Progenitor cell of endocrine pancreas (in vitro differentiated cells): ENCODE measurements at places on chromosomes 12 and 14. TPM values are rescaled to one million over a fixed set of nuclear protein-coding genes. Genes with fewer than 3 reads are reported as not detected.
A peak's percentile ranks its signal among the peaks of the same experiment; 100 is the strongest.

GRCh38 chr14:59271734-59272133 lies 83.3 kb downstream of the DAAM1 start:
- H3K27me3 ChIP-seq: no peaks in the 10 kb centered on the region
- H3K27ac ChIP-seq: no peak overlapping the region
- no peak for DNase-seq
- H3K4me3 ChIP-seq: no peak overlapping the region
- peaks cover 16% of the 10 kb centered on the region for H3K36me3 ChIP-seq
- H3K4me1 ChIP-seq: no peaks in the 10 kb centered on the region

DNA sequence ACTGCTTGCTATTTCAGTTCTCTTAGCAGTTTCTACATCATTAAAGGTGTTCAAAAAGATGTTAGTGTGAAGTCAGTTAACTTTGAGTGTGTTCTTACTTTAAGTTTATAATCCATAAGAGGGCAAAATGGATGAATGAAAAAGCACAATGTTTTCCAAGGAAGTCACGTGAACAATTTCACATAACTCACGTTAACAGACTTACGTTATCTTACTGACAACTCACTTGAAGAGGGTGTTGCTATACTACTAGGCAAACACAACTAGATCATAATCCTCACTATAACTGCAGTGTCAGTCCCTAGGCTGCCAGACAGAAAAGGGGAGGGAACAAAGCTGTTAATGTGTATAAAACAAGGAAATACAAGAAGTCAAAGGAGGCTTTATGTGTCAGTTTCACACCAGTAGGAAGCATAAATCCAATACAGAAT lies 6.4 kb downstream of the SLC2A13 start:
- no peak for DNase-seq
- no peak overlapping the region for H3K4me3 ChIP-seq
- no peaks in the 10 kb centered on the region for H3K36me3 ChIP-seq
- peak overlapping the region; percentile 8 for H3K27ac ChIP-seq
- H3K4me1 ChIP-seq: peaks cover 26% of the 10 kb centered on the region

DNA sequence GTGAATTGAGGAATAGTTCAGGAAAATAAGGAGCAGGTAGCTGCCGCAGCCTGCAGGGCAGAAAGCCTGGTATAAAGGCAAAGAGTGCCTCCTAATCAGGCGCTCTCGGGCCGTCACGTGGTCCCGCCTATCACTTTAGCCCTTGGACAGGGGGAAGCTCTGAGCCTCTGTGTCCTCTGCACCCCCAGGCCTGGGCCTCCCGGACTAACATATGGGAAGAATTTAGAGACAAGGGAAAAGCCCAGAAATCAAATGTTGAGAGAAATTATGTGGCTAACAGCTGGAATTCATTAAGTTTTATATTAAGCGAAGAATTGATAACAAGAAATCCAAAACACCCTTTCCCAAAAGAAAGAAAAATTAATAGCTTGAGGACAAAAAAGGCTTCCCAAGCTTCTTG lies 417.7 kb downstream of the ATP23 start:
- no peaks in the 10 kb centered on the region for H3K27me3 ChIP-seq
- H3K27ac ChIP-seq: no peak overlapping the region
- H3K4me1 ChIP-seq: peaks cover 13% of the 10 kb centered on the region
- H3K36me3 ChIP-seq: peaks cover 4% of the 10 kb centered on the region
- H3K4me3 ChIP-seq: no peak overlapping the region

DNA sequence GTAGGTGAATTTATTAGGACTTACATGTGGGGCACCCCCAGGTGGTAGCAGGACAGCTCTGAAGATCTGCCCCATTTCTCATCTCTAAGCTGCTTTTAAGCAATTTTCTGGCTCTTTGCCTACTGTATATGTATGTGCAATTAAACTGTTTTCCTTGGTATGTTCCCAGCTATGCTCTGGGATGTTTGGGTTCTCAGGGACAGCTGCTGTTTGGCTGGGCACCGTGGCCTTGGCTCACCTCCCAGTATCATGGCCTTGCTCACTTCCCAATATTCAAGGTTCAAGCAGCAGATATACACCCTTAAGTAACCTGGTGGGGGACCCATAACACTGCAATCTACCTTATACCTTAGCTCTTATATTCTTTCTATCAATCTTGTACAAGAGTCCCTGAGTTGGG lies 53.7 kb upstream of the KITLG start:
- no peaks in the 10 kb centered on the region for H3K36me3 ChIP-seq
- no peak for DNase-seq
- H3K4me1 ChIP-seq: peaks cover 3% of the 10 kb centered on the region
- peaks cover 39% of the 10 kb centered on the region for H3K27me3 ChIP-seq

- H3K36me3 ChIP-seq: no peaks in the 10 kb centered on the region
- peaks cover 6% of the 10 kb centered on the region for H3K27me3 ChIP-seq
- no peak for DNase-seq
Observed at GRCh38 chr14:65299826-65300225, 112.7 kb upstream of the FUT8 start.

GRCh38 chr14:66601932-66602578 lies 94.1 kb downstream of the GPHN start:
- no peak for DNase-seq
- no peak overlapping the region for H3K4me3 ChIP-seq
- H3K27ac ChIP-seq: no peak overlapping the region

DNA sequence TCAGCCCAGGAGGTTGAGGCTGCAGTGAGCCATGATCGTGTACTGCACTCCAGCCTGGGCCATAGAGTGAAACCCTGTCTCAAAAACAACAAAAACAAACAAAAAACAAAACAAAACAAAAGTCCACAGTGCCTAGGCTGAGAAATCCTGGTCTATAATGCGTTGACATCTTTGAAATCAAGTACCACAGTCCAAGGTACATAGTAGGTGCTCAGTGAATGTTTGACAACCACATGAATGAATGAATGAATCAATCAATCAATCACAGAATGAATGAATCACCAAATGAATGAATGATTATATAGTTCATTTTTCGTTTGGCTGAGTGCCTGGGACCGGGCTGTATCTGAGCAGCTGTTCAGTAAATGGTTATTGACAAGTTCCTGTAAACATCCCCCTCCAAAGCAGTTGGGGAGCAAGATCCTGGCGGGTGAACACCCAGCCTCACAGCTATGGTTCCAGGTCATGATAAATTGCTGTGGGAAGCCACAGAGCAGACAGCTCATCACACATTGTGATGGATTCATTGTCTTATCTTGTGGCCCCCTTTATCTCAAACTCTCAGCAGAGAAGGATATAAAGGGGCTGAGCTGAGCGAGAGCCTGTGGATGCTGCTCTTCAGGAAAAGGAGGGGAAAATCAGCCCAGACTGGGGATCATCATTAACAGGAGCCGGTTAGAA lies 30.4 kb upstream of the IFT81 start:
- no peaks in the 10 kb centered on the region for H3K36me3 ChIP-seq
- H3K27ac ChIP-seq: no peak overlapping the region
- peaks cover 3% of the 10 kb centered on the region for H3K27me3 ChIP-seq

Gene RBP5
- total RNA-seq: 5.8 and 7.6 TPM in 2 replicates

DNA sequence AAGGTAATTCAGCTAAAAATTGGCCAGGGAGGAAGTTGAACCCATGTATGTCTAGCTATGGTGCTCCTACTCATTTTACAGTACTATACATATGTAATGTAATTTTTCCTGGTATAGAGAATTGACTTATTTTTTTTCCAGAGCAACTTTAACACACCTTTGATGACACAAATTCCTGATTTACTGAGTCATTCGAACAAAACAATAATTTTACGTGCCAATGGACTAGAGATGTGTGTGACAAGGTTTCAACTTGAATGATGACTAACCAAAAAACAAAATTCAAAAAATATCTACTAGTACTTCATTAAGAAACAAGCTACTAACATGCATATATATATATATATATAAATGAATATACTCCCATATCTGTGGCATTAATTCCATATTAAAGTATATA lies 180.5 kb downstream of the KITLG start:
- DNase-seq: no peak
- no peaks in the 10 kb centered on the region for H3K4me1 ChIP-seq
- no peak overlapping the region for H3K27ac ChIP-seq
- no peaks in the 10 kb centered on the region for H3K36me3 ChIP-seq
- no peak overlapping the region for H3K4me3 ChIP-seq
- no peaks in the 10 kb centered on the region for H3K27me3 ChIP-seq

GRCh38 chr14:74583689-74584434 lies 28.2 kb downstream of the LTBP2 start:
- H3K27ac ChIP-seq: no peak overlapping the region
- no peaks in the 10 kb centered on the region for H3K36me3 ChIP-seq
- no peaks in the 10 kb centered on the region for H3K4me1 ChIP-seq
- H3K27me3 ChIP-seq: peaks cover 4% of the 10 kb centered on the region

Gene CLEC9A
- total RNA-seq: not detected in 2 replicates

DNA sequence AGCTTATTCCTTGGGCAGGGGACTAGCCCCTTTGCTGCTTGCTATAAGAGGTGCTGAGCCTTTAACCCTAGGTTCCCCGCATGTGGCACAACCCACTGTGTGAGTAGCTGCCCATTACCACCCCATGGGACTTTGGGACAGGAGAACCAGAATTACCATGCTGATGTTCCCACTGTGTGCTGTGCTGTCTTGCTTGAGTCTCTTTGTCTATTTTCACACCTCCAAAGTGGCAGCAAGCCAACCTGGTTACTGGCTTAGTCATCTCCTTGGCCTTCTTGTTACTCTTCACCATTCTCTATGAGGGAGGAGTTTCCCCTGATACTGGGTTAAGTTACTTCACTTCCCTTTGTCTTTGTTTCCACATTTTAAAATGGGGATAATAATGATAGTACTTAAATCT lies 73.4 kb upstream of the ETV6 start:
- no peak overlapping the region for H3K4me3 ChIP-seq
- H3K36me3 ChIP-seq: peaks cover 4% of the 10 kb centered on the region

Gene TSPAN8
- total RNA-seq: 0.33 and 1.0 TPM in 2 replicates

Gene MLEC
- total RNA-seq: 174 and 187 TPM in 2 replicates

DNA sequence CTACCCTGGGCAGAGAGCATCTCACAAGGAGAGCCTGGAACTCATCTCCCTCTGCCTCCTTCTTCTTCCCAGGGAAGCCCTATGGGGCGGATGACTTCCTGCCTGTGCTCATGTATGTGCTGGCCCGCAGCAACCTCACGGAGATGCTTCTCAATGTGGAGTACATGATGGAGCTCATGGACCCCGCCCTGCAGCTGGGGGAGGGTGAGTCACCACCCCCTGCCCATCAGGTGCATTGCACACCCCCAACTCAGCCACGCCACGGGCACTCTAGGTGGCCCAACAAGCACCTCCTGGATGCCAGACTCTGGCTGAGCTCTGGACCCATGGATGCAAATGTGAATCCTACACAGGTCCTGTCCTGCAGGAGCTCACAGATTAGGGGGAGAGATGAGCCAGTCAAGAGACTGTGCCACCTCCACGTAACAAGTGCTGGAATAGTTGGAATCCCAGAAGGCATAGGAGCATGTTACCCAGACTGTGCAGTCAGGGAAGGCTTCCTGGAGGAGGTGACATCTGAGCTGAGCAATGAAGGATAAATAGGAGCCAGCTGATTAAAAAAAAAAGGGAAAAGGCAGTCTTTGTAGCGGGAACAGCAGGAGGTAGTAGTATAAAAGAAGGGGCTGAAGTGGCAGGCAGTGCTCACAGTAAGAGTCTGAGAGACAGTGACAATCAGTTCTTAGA lies 71.9 kb downstream of the LGMN start:
- no peak overlapping the region for H3K27ac ChIP-seq
- H3K4me1 ChIP-seq: no peaks in the 10 kb centered on the region
- H3K36me3 ChIP-seq: peaks cover 5% of the 10 kb centered on the region
- DNase-seq: no peak
- no peak overlapping the region for H3K4me3 ChIP-seq

DNA sequence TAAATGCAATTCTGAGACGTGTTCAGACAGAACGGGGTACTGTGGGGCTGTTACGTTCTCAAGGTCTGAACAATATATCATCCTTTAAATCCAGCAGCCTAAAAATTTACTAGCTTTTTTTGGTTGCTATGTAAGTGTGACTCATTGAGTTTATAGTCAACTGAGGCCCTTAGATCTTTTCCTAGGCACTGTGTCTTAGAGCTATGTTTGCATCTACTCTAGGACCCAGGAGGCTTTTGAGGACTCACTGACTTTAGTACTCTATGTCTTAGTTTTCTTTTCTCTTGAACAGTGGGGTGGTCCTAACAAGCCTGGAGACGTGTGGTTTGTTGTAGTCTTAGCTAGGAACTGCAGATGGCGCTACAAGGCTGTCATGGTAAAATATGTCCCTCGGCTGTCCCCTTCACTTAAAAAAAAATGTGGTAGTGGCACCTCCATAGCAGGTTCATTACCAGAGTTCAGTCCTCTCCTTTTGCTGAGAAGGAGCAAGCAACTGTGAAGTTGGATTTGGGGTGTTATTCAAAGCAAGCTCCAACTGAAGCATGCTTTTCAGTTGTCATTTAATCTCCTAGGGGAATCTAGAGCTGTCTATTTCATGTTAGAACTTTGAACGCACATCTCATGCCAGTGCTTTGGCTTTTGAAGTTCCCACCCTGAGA lies 8.7 kb upstream of the SPATS2 start:
- peaks cover 10% of the 10 kb centered on the region for H3K4me1 ChIP-seq
- H3K36me3 ChIP-seq: no peaks in the 10 kb centered on the region
- peak overlapping the region; percentile 64 for H3K27ac ChIP-seq
- DNase-seq: no peak

DNA sequence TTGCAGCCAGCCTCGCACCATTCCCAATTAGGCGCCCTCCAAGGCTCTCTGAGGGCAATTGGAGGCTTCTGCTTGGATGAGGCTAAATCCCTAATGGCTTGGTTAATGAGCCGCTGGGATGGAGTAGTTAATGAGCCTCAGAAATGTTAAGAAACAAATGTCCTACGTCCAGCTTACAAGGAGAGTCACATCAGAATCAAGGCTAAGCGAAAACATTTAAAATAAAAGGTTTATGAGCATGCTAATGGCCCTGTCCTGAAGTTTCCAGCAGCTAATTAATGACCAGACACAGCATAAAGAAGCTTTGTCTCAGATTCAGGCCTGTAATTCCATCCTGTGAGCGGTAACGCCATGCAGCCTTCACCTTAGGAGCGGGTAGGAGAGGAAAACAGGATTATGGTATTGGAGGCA lies 200.7 kb upstream of the BCL2L14 start:
- H3K4me1 ChIP-seq: peaks cover 3% of the 10 kb centered on the region
- no peak for DNase-seq
- H3K27me3 ChIP-seq: no peaks in the 10 kb centered on the region
- H3K27ac ChIP-seq: no peak overlapping the region

Gene BCL11B
- total RNA-seq: 2.3 and 2.9 TPM in 2 replicates

DNA sequence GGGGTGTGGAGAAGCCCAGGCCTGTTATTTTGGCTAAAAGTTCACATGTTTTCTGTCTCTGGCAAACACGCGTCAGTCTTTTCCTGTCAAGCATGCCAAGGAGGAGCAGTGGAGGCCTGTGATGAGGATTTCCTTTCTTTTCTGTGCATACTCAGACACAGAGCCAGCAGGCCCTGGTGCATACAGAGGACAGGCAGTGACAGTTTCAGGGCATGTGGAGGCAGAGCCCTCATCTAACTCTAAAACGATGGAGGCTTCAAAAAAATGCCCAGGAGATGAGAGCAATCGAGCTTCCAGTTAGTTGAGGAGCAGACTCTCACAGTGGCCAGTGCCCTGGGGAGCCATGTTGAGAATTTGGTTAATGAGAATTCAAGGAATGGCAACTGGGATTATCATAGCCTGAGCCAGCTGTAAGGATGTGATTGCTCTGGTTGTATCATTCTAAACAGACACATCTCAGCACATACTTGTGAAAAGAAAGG lies 66.5 kb downstream of the TRAFD1 start:
- no peak overlapping the region for H3K27ac ChIP-seq
- H3K36me3 ChIP-seq: peaks cover 17% of the 10 kb centered on the region
- H3K4me1 ChIP-seq: no peaks in the 10 kb centered on the region
